ENCODE measurements at places on chromosomes 3 and 15.

GRCh38 chr15:71747128-71748083, 62.9 kb upstream of the NR2E3 start:
- no peak for DNase-seq

DNA sequence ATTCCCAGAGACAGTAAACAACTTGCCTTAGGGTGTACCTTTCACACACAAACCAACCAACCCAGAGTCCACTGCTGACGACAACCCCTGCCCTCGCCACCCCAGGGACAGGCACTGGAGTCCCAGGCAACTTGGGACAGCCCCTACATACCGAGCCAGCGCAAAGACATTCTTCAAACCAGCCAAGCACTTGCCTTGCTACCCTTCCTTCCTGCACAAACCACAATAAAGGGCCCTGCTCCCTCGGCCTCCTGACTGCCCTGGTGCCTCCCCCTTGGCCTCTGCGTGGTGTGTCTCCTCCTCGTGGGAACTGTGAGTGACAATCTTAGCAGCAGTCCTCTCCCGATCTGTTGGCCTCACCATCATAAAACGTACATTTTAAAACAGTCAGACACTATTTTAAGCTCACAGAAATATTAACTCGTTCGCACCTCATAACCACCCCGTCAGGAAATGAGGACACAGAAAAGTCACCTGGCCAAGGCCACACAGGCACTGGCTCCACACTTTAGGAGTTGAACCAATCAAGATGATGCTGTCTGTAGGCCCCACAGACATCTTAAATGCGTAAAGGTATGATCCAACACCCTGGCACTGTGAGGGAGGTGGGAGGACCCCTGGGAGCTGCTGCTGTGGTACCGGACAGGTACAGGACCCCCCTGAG, 113.8 kb downstream of the ADCY5 start:
- DNase-seq, result no peak

DNA sequence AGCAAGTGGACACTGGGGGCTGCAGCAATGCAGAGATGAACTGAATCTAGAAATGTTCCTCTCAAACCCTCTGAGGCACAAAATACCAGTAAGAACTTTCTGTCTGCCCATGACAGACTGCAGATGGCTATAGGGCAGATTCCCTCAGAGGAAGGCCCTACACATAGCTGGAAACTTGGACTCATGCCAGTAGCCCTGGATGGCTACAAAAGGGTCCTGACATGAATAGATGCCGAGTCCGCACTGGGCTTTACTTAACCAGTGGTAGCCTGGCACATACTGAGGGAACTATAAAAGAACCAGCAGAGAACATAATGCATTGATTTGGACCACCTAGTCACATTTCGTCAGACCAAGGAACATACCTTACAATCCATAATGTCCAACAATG, 66.7 kb downstream of the C3orf80 start:
- no peak for DNase-seq

GRCh38 chr15:96135166-96136093, 195.1 kb upstream of the NR2F2 start:
- DNase-seq, result no peak

DNA sequence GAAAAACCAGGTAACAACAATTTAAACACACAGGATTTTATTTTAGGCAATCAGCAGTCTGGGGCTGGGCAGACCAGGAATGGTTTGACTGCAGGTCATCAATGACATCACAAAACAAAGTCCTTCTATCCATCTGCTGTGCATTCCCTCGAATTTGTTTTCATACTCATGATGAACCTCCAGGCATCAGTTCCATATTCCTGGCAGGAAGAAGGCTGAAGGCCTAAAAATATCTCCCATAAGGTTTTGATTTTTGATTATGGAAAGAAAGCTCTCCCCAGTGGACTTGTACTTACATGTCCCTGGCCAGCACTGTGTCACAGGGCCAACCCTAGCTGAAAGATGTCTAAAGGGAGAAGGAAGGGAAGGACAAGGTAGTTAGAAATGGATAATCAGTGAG, 107.4 kb downstream of the PEAK1 start:
- DNase-seq, result no peak

GRCh38 chr3:77506384-77506783, 466.5 kb downstream of the ROBO2 start:
- DNase-seq, result no peak

DNA sequence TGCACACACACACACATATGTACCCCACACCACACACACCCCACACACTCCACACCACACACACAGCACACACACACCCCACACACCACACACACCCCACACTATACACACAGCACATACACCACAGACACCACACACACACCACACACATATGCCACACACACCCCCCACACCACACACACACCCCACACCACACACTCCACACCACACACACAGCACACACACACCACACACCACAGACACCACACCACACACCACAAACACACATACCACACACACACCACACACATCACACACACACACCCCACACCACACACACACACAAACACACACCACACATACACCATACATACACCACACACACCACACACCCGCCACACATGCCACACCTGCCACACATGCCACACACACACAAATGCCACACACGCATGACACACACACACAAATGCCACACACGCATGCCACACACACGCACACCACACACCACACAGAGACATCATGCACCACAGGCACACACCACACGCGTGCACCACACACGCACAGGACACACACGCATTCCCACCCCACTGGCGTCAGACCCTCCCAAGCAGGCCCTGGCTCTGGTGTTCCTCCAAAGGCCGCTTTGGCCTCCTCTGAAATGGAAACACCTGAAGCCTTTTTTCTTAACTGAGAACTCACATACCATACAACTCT, 15.7 kb downstream of the CHST13 start:
- no peak for DNase-seq

DNA sequence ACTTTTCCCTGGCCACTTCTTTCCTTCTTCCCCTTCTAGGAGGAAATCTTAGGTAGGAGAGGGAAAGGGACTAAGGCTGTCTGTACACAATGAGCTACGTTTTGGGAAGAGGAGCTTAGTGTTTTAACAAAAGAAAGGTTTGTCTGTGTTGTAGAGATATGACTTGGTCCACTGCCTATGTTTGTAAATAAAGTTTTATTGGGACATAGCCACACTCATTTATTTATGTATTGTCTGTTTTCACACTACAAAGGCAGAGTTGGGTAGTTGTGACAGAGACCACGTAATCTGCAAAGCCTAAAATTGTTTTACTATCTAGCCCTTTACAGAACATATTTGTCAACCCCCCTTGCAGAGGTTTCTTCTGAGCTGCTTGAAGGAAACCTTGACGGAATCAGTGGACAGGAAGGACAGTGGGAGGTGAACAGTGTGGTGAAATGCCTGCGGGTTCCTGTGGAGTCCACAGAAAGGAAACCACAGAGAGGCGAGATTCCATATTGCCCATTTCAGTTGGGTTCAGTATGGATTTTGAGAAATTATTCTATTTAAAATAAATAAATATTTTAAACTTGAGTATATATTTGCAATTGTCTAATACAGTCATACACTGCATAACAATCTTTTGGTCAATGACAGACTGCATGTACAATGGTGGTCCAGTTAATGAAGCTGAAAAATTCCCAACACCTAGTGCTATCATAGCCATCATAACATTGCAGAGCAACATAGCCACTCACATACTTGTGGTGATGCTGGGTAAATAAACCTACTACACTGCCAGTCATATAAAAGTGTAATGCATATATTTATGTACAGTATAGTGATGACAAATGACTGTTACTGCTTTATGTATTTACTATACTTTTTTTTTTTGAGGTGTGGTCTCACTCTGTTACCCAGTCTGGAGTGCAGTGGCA, 157.9 kb upstream of the NUDT16 start:
- no peak for DNase-seq

DNA sequence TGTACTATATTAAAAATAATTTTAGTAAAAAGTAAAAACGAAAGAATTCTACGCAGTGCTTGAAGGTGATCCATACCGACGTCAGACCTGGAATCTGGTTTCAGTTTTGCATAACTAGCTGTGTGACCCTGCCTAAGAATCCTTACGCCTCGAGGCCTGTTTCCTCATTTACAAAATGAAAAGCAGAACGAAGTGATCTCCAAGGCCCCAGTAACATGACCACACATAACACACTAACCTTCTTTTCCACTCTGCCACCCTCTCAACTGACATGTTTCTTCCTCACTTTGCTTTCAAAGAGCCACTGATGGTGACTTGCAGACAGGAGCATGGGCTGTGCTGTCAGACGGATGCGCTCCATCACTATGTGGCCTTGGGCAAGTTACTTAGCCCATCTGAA, 4.8 kb downstream of the MESD start:
- DNase-seq, result no peak

DNA sequence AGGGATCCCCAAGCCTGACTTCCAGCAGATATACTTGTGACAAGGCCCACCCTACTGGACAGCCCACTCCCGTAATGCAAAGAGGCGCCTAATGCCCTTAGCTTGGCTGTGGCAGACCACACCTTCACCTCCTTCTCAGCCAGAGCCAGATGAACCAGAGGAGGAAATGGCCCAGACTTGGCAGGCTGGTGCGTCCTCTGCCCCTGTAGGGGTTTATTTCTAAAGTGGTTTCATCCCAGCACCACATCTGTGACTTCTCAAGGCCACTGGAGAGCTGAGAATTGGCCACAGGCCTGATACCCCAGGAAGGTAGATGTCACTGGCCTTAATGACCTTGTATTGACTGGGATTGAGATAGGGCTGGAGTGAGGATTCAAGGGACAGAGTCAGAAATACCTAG, 29.5 kb downstream of the BOC start:
- no peak for DNase-seq

GRCh38 chr3:175478301-175478700, 619.2 kb downstream of the NAALADL2 start:
- no peak for DNase-seq

- DNase-seq, result no peak
Measured at GRCh38 chr3:109685084-109686079, 348.0 kb upstream of the DPPA4 start.

DNA sequence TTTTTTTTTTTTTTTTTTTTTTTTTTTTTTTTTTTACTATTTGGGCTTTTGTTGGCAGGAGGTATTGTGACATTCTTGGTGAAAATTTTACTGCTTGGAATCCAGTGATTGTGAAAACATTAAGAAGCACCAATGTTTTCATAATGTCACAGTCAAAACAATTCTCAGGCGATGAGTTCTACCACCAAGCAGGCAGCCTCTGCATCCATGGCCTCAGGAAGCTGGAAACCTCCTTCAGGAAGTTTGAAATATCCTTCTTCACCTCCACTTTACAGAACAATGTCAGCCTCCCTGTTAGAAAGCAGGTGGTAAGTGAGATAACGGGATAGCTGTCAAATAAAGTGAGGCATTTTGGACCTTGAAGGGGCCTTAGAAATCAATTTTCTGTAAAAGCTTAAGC, 98.3 kb downstream of the MEX3B start:
- DNase-seq, result no peak

- DNase-seq, result no peak
Measured at GRCh38 chr3:66093981-66094380, 55.3 kb upstream of the MAGI1 start.

DNA sequence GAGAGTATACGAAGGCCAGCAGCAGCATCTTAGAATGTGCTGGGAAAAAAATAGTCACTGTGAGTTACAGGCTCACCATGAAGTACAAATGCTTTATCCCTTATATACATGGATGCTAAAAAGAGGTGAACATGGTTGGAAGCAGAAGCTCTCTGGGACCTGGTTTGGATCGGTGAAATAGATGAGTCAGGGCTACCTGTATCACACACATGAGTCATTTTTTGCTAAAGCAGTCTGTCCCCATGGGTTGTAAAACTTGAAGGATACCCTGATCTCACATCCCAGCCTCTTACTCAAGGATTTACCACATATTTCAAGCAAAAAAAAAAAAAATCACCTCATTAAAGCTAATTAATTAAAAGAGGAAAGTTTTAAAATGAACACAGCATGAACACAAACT, 6.9 kb upstream of the SERPINI2 start:
- DNase-seq, result no peak

DNA sequence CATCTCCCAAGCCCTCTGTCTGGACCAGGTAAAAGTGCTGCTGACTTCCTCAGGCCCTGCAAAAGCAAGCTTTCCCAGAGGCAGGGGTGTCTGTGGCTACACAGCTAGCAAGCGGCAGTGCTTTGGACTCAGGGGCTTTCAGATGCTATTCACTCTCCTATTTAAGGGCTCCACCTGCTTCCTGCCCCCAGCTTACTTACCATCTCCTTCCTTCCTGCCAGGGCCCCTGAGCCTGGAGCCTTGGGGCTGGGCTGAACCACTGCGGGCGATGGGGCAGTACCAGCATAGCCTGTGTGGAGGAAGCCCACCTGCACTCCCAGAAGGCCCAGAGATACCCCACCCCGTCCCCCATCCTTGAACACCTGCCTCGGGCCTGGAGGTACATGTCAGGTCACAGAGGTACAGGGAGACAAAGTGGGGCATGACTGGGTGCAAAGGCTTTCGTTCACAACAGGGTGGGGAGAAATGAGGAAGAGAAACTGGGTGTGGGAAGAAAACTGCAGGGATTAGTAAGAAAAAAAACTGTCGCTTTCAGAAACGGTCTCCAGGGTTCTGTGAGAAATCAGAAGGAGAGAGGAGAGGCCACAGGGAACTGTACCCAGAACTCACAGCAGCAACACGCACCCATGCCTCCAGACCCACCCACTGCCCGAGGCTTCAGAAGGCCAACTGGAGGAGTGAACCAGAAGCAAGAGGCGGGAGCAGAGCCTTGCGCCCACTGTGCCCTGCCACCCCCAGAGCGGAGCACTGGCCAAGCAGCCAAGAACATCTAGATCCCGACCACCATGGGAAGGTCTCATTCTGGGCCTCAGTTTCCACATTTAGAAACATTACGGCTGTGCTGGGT, 49.5 kb downstream of the CCDC12 start:
- DNase-seq, result peak; percentile 73

DNA sequence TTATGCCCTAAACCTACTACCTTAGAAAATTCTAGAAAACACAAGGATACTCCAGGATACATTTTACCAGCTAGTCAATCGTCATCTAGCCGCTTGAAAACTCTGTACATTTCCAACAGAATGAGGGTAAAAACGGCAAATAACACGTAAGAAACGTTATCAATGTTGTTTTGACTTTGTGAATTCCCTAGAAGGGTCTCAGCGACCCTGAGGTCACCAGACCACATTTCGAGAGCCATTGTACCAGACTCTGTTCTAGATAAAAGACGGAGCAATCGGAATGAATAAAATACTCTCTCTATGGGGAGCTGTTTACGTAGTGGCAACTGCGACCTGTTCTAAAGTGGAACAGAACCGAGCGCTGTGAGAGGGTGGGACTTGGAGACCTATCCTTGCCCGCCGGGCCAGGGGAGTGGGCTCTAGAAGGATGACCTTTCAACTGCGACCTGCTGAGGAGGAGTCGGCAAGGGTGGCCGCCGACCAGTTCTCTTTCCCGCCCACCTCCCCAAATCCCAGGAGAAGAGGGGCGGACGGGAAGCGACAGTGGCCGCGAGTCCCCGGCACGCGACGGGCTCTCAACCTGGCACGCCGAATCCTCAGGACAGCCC, 778 bp upstream of the AP4E1 start:
- no peak for DNase-seq

DNA sequence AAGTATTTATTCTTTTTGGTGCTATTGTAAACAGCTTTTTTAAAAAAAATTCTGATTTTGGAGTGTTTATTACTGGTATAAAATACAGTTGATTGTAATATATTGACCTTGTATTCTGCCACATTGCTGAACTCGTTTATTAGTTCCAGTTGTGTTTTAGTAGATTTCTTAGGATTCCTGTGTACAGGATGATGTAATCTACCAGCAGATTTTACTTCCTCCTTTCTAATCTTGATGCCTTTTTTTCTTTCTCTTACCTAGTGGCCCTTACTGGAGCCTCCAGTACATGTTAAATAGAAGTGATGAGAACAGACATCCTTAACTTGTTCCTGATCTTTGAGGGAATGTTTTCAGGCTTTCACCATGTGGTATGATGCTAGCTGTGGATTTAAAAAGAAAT, 70.4 kb upstream of the KY start:
- DNase-seq, result no peak
